ENCODE measurements at places on chromosomes 3 and 15. TPM values are rescaled to one million over a fixed set of nuclear protein-coding genes. Genes with fewer than 3 reads are reported as not detected.

- DNase-seq: no peak
Measured at GRCh38 chr3:71462586-71462985, 120.9 kb downstream of the FOXP1 start.

DNA sequence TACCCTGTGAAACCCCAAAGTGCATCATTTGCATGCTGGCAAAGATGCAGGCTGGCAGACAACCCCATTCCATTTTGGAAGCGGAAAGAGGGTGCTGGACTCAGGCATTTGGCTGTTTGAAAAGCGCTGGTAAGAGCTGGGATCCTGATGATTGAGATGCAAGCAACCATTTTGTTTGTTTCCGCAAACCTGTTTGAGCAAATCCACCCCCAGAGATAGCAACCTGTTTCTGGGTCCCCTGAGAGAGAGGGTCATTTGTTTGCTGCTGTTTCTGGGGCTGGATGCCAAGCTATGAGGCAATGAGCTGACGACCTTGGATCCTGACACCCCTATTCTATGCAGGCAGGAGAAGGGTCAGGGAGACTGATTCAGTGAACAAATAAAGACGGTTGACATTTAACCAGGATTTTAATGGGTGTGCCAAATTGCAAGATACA, 9.8 kb downstream of the SLC6A1 start:
- no peak for DNase-seq

DNA sequence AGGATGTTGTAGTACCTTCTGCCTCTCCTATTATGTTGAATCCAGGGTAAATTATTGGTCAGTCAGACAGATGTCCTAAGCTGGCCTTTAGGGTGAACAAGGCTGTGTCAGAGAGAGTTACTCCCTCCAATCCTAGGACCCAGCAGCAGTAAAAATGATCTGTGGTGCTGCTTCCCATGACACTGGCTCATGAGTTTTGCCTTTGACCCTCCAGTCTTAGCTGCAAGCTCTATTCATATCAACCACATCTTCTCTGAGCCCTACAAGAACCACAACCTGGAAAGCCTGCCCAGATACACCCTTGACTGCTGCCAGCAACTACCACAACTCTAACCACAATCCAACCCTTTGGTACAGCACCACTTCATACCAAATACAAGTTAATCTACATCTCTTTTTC, 27.2 kb upstream of the PHLDB2 start:
- no peak for DNase-seq

CKMT1A gene
- not detected for total RNA-seq

DNA sequence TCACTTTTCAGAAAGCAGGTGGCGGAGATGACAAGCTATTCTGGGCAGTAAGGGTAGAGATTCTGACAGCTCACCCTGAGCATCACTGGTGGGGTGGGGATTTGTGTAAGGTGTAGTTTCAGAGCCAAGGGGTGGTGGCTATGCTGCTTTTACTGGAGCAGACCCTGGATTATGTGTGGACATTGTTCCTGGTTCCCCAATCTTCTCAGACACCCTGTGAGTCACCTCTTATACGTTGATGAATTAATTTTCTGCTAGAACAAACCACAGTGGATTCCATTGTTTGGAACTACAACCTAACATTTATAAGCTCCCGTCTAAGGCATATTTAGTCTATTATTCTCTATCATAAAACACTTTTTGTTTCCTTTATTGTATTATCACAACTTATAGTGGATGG, 169.5 kb upstream of the COL8A1 start:
- no peak for DNase-seq

- DNase-seq: no peak
Measured at GRCh38 chr3:150077581-150078247, 107.0 kb upstream of the PFN2 start.

DNA sequence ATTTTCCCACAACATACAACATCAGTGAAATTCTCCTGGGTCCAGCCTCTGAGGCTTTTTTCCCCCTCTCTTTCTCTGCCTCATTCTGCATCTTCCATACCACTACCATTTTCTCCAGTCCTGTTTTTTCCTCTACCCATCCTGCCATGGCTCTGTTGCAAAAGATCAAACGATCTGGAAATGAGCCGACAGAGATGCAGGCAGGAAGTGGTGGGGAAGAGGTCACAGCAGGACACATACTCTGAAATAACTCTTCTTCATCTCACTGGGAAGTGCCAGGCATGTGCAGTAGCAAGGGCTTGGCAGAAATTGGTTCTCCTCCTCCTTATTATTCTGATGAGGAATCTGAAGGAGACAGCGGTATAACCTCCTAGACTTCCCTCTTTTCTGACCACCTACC, 114.3 kb downstream of the CORO2B start:
- DNase-seq: no peak

DNA sequence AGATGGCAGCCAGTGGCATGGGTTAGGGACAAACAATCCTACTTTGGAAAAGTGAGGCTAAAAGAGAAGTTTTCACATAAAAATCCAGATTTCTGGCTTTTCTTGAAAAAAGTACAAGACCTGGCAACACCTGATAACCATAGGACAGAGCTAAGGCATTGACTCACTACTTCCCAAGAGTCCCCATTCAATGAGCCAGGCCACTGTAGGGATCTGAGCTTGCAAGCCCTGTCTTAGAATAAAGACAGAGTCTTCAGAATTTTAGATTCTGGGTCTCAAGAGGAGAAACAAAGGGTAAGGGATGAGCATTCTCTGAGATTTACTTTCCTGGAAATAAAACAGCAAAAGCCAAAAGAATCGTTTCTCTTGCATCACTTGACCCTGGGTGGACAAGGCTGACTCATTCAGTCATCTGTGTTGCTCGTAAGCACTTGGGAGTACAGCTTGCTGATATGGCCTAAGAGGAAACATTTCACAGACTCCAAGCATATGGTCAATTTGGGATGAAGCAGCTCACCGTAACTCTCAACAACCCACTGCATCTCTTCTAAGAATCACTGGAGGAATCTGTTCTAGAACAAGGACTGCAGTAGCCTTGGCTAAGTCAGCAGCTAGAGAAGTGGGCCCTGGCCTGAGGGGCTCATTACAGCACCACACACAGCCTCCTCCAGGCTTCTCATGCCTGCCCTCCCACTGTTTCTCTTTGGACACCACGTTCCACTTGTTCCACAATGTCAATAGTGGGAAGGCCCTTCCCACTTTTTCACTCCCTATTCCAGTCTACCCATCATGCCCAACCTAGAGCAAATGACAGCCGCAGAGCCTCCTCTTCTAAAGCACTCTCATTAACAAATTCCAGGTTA, 86.2 kb downstream of the RFTN1 start:
- no peak for DNase-seq

DNA sequence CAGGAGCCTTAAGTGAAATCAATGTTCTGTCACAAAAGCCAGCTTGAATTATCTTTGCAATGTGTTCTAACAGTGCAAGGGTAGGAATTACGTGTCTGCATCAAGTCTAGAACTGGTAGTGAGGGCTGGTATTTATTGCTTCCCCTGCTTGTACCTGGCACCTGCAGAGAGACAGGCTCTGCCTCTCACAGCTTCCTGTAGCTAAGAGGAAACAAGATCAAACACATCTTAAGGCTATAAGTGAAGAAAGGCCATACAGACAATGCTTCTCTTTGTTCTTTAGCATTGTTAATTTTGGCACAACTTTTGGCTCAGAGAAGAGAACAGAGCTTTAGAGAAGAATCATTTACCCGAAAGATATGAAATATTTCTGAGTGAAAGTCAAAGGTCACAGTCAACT, 479.9 kb downstream of the GRM7 start:
- no peak for DNase-seq

- no peak for DNase-seq
Measured at GRCh38 chr3:141287326-141287725, 55.7 kb downstream of the PXYLP1 start.

GRCh38 chr15:63076714-63077046, 34.1 kb downstream of the TPM1 start:
- DNase-seq: no peak

- DNase-seq: no peak
Measured at GRCh38 chr3:196412704-196413103, 19.5 kb downstream of the UBXN7 start.

DNA sequence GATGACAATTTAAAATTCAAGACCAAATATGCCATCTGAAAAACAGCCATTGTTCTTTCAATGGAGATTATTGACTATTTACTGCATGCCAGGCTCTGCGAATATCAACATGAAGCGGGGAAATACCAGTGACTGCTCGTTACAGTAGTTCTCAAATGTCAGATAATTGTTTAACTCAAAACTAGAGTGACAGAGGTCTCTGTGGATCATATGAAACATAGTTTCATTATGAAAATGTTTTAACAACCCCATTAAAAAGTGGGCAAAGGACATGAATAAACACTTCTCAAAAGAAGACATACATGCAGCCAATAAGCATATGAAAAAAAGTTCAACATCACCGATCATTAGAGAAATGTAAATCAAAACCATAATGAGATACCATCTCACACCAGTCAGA, 50.0 kb upstream of the GPR149 start:
- no peak for DNase-seq

DNA sequence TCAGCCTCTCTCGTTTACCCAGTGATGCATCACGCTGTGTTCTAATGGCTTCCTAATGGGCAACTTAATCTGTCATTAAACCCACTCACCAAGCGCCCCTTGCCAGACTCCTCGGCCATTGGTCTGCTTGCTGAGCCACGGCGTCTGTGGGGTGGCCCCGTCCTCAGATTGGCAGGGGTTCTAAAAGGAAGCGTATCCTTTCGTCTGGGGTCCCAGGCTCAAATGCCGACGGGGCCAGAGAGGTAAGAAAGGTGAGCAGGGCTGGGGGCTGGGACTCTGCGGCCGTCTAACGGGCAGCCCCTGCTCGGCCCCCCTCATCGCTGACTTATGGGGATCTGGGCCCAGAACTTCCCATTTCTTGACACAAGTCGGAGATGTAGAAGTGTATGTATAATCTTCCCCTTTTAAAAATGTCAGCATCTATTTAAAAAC, 315.1 kb upstream of the PROK2 start:
- DNase-seq: no peak

GRCh38 chr3:194868831-194869230, 183.1 kb downstream of the FAM43A start:
- no peak for DNase-seq

- DNase-seq: no peak
Measured at GRCh38 chr3:50154476-50154839, 666 bp upstream of the SEMA3F start.

KCNMB3 gene
- 0.33 TPM for total RNA-seq

DNA sequence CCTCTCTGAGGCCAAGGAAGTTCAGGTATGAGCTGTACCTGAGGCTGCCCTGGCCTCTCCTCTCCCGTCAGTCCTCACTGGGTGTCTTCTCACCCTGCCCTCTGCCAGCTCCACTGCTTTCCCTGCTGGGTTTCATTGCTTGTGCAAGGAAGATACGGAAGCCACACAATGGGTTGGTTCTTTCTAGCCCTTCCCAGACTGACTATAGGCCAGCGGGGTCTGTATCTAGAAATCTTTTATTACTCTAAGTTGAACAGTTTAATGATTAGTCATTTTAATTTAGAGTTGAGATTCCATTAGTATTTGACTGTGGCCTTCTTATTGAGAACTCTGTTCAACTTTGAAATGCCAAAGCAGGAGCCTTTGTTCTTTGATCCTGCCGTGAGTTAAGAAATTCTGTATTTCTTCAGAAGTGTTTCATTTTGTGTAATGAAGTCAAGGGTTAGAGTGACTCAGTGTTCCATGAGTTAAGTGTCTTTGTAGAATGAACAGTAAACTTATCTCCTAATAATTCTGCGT, 16.2 kb downstream of the C3orf62 start:
- no peak for DNase-seq

DNA sequence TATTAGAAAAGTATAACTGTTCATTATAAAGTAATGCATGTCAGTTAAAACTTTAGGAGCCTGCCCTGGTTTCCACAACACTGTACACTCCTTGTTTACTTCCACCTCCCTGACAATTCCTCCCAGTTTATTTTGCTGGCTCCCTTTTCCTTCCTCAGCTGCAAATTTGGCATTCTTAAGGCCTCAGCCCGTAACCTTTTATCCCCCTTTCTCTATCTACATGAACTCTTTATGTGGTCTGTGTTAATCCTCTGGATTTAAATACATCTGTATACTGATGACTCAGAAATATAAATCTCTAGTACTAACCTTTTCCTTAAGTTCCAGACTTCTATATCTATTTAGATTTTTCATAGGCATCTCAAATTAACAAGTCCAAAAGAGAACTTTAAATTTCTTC, 143.6 kb downstream of the OTOL1 start:
- no peak for DNase-seq

DNAJC19 gene
- 35.5 TPM for total RNA-seq

GP9 gene
- not detected for total RNA-seq

DNA sequence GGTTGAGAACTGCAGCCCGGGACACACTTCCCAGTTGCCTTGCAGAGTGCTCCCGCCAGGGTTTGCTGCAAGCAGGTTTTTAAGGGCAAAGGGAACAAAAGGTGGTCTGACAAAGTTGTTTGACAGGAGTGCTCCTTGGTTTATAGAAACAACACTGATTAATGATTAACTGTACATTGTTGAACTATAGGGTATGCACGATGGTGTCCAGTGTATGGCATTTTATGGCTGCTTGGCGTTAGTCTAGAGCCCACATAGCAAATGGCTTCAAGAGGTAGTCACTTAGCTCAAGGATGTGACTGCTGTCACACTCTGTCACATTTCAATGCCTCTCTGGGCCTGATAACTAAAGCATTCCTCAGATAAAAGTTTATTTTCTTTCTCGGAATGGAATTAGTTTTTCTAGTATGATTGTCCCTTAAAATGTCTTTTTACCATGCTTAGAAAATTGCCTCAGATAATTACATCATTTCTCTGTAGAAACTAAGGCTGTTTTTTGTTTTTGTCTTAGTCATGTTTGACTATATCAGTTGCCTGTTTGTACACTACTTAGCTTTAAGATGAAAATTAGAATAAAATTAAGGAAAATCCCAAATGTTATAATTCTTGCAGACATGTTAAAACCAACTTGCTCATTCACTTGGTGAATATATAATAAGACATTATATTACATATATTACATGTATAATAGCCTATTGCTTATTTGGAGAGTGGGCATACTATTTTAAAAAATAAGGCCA, 61.3 kb upstream of the GATM start:
- no peak for DNase-seq

DNA sequence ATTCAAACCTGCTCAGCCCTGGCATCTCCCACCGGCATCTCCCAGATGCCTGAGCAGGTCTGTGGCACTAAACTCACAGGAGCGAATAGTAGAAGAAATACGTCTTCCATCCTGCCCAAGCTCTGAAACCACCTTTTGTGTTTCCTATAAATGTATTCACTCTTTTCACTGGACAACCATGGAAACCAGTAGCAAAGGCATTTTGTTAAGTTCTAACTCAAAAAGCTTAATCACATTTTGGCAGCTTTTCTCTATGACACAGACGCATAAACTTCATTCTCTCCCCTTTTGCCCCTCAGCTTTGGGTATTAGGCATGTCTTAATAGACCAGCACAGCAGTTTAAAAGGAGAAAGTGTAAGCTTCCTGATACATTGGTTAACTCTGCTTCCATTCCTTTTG, 24.5 kb upstream of the ARNT2 start:
- no peak for DNase-seq

Data from CD8-positive, alpha-beta T cell (primary cell).